ENCODE measurements at places on chromosomes 1 and 21.

GRCh38 chr1:118204105-118204504 lies 19.1 kb upstream of the SPAG17 start:
- no peak for DNase-seq

DNA sequence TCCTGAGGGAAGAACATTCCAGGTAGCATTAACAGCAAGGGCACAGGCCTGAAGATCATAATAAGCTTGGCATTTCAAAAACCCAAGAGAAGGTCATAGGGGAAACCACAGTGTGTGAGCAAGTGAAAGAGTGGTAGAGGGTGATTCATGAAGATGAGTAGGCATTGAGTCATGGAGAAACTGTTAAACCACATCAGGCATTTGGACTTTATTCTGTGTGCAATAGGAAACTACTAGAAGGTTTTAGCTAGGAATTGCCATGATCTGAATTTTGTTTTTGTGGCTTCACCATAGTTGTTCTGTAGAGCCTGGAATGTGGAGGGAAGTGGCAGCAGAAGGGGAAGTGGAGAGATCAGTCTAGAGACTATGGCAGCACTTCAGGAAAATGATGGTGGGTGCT lies 359.0 kb upstream of the PTBP2 start:
- peak; percentile 98 for DNase-seq

DNA sequence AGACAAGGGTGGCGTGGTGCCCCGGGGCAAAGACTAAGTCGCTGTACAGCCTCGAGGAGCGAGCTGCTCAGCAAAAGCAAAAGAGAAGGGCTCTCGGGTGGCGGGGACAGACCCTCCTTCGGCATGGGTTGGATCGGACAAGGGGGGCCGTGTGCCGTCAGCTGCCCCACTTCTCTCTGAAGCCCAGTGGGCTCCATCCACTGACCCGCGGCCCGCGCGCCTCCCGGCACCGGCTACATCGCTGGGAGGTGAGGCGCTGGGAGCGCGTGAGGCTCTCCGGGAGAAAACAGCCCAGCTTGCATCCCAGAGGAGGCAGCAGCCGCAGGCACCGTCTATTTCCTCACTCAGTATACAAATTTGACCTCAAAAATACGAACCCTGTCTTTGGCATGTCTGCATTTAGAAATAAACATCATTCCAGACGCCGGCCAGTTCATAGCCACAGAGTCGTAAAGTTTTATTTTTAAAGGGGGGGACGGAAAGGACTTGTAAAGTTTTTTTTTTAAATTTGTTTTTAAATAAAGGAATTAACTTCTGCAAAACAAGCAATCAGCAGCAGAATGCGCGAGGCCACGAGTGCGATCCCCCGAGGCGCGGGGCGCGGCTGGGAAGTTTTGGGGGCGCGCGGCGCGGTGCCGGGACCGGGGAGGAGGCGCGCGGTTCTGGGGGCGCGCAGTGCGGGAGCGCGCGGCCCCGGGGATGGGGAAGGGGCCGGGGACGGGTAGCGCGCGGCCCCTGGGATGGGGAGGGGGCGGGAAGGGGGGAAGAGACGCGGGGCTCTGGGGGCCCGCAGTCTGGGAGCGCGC lies 689 bp upstream of the GPR137B start:
- peak; percentile 49 for DNase-seq

DNA sequence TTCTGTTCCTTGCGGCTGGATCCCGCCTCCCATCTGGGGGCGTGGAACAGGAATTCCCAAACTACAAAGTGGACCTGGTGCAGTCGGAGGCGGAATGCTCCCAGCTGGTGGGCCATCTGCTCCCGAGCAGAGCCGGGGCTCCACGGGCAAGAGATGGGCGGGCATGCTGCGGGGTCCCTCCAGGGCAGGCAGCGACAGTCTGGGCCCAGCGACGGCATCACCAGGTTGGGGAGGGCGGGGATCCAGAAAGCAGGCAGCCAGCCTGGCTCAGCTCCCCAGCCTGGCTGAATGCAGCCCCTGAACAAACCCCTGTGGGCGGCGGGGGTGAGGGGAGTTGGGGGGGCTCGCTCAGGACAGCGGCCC lies 3.6 kb downstream of the MEGF6 start:
- no peak for DNase-seq

GRCh38 chr1:214317300-214317699 lies 36.3 kb downstream of the SMYD2 start:
- no peak for DNase-seq

GRCh38 chr1:94418664-94419655 lies 771 bp downstream of the ABCD3 start:
- DNase-seq = peak; percentile 42

- no peak for DNase-seq
Observed at GRCh38 chr1:147417024-147417423, 124.3 kb upstream of the BCL9 start.

Measured in astrocyte of the spinal cord (primary cell).